ENCODE measurements at places on chromosomes 5 and 9.

GRCh38 chr5:159393854-159394274 is 63.6 kb upstream of the IL12B start:
- DNase-seq = no peak

DNA sequence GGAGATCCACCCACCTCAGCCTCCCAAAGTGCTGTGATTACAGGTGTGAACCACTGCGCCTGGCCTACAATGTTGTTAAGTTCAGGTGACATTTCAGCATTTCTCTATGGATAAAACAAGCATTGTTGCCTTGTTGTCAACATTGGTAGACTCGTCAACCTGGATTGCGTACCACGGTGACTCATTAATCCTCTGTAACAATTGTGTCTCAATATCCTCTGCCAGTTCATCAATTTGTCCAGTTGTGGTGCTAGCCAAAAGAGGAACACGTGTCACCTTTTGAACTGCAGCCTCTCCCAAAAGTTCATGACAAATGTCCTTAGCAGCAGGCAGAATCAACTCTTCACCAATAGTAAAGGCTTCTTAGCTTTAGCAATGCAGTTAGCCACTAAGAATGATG is 46.3 kb upstream of the LARP1 start:
- no peak for DNase-seq

GRCh38 chr5:149827086-149827485 is 97.0 kb downstream of the PPARGC1B start:
- no peak for DNase-seq

DNA sequence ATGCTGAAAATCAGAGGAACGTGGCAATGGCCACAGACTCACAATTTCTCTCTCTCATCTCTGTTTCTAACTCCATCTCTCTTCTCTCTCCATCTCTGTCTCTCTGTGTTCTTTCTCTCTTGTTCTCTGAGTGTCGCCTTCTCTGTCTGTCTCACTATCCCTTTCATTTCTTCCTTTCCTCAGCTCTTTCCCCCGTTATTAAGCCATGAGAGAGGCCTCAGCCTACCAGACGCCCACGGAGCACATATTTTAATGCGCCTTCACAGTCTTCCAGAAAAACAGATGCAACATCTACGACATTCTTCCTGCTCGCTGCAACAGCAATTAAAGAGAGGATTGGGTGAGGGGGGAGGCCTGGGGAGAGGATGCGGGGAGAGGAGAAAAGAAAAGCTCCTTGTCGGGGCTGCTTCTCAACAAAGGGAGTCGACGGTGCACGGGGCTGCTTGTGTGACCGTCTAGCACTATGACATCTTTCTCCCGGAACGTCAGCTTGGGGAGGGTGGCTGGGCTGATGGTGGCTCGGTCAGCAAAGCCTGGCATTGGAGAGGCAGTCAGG is 37.7 kb upstream of the NEURL1B start:
- DNase-seq = no peak

DNA sequence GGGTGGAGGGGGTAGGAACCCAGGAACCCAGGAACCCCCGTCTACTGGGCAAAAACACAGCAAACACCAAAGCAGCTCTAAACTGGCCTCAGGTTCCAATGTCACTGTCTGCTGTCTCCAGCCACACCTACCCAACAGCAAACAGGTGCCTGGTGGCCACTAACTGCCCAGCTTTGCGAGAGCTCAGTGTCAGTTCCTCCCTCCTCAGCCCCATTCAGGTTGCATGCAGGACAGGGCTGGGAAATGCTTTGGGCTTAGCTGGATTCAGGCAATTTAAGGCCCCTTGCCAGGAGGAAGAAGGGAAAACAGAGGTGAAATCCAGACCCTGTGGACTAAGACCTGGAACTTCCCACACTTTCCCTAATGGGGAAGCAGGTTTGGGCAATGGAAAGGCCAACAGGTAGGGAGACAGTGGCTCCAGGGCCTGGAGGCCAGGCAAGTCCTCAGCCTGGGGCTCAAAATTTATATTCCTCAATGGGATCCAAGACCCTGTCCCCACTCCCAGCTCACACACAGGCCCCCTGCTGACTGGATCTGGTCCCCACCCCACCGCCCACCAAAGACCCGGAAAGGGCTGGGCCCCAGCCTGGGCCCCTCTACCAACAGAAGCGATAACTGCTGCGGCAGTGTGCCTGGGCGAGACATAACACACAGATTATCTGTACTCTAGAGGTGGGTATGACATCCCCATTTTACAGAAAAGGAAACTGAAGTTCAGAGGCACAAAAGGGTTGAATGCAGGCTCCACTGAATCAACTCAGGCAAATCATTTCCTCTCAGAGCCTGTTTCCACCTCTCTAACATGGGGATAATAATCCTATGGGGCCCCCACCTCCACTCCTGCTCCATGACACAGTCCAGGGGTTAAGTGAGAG is 3.5 kb downstream of the EEIG1 start:
- DNase-seq = peak; percentile 69

- DNase-seq = no peak
Observed at GRCh38 chr9:125296843-125297372, 35.3 kb downstream of the GAPVD1 start.

DNA sequence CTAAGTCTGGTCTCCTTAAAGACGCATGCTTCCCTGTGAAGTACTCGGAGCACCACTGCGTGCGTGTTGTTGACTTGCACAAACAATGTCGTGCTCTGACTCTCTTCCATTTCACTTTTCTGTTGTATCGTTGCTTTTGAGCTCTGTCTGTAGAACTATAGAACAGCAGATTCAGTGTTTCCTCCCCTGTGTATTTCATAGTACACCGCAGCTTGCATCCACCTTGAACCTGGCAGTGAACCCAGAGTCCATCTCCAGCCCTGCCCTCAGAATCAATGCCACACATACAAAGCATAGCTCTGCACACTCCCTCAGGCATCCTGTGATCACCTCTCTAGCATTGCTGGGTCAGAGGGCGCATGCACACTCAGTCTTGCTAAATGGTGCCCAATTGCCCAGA is 37.2 kb upstream of the ADAMTS2 start:
- no peak for DNase-seq

DNA sequence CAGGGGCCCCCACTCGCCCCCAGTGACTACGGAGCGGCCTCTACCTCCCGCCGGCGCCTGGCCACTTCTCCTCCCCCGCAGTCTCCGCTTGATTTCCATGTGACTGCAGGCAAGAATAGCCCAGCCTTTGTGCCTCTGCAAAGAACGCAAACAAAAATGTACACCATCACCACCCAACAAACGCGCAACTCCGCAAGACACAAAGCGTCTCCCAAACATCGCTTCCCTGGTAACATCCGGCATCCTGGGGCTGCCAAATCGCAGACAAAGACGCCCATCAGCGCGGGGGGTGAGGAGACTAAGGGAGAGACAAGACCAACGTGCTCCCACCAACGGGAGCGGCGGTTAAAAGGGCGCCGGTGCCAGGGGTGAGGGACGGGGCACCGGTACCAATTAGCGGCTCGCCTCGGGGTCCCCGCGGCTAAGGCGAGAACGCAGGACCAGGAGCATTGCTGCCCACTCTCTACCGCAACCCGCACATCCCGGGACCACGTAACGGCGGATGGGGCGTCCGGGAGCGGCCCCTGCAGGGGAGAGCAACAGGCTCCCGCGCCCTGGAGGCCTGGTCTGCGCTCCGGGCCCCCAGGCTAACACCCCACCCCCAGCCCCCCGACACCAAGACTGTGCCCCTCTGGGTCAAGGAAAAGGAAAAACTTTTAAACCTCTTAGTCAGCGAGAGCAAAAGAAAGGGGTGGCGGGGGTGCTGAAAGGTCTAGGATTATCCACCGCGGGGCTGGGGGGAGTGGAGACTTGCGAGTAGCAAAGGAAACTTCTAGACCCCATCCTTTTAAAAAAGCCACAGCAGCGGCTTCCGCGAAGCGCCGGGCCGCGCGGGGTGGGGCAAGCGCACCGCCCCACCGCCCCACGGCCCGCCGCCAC is 885 bp downstream of the MPDZ start:
- DNase-seq = peak; percentile 44

DNA sequence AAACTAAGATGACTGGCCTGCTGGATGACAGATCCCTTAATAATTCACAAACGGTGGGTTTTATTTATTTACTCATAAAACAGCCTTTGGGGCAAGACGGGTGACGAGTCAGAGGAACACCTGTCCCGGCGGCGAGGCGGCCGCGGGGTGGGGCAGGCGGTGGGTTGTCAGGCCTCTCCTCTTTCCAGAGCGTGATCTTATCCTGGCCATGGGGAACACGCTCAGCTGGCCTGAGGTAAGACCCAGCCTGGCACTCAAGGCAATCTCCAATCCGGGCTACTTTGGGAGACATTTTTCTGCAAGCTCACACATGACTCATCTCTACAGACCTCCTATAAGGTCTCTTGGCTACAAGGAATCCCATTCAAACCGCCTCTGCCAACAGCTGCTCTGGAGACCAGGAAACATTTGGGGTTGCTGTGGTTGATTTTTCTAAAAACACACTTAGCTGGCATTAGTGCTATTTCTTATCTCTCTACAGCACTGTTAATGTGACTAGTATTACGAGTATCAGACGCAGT is 6.3 kb downstream of the RAPGEF1 start:
- DNase-seq = peak; percentile 76

GRCh38 chr5:177094224-177095087 is 7.7 kb downstream of the FGFR4 start:
- DNase-seq = no peak

DNA sequence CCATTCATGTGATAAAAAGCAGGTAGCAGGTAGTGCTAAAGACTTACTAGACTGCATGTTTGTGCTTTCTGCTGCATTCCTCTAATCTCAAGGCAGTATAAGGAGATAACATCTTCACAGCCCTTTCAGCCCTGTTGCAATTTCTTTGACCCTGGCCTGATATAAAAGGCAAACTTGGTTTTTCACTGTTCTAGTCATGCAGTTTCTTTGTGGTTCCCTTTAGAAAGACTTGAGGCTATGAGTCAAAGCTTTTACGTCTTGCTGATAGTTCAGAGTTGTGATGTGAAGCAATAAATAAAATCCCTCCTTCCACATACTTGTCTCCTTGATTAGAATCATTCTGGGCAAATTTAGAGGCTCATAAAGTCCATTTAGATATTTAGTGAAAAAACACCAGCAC is 88.6 kb upstream of the CDKN2B start:
- no peak for DNase-seq

DNA sequence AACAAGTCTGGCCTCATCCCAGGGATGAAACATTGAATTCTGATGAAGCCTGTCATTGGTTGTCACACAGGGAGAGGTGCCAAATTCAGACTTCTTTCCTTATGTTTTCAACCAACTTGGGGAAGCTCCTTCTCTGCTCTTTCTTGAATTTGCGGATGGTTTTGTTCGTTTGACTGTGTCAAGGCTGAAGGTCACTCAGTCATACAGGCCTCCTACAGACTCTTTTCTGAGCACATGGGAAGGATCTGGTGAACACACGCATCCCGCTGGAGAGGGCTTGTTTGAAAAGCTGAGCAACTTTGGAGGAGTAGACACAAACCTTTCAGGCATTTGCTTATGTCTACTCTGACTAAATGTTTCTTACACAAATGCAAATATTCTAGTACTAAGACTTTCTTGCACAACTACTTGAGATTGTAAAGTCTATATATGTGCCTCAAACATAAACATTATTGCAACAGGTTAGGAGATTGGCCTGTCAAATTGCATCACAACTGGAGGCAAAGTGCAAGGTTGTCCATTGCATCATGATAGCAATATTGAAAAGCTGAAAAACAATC is 151.5 kb upstream of the NR3C1 start:
- DNase-seq = no peak

DNA sequence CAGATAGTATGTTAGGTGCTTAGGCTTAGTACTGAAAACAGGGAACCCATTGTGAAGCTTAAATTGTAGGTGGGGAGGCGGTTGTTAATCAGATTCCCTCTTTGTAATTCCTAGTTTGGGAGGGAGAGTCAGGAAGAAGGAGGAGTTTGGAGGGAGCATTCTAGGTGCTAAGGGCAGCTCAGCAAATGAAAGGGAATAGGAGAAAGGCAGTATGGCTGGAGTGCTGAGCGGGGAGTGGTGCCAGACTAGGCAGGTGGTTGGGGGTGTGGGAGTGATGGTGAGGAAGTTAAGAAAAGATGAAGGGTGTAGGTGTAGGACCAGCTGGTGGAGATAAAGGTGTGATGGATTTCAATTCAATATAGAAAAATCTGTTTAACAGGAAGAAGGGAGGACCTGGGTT is 11.1 kb upstream of the GARNL3 start:
- no peak for DNase-seq

- no peak for DNase-seq
Observed at GRCh38 chr9:7238247-7238637, 480.5 kb downstream of the KDM4C start.

DNA sequence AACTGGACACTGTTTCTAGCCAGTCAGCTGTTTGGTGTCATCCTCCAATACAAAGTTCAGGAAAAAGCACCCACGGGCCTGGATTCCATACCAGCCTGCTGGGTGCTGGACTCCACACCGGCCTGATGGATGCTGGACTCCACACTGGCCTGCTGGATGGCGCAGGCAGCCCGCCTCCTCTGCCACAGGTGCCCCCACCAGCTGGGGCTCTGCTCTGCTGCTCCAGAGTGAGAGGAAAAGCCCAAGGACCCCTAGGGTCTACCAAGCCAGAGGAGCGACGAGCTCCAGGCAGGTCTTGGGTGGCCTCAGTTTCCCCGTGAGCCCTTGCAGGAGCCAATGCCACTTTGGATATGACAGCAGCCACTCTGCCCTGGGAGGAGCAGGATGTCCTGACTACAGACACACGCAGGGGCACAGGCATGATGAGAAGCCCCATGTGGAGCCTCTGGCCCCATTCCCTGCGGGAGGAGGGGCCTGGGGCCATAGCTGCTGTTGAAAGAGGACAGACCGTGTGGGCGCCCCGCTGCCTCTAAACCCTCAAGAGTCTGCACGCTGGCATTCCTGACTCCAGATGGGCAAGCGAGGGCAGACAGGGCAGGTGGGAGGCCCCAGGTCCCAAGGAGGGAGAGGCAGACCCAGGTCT is 141.6 kb downstream of the OLFM1 start:
- DNase-seq = no peak

DNA sequence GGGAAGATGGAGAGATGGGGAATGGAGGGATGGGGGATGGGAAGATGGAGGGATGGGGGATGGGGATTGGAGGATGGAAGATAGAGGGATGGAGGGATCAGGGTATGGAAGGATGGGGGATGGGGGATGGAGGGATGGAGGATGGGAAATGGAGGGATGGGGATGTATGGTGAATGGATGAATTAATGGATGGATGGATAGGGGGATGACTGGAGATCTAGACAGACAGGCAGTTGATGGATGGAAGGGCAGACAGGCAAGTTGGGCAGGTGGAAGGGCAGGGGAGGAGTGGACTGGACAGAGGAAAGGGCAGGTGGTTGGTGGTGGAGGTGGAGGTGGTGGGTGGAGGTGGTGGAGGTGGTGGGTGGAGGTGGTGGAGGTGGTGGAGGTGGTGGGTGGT is 167.2 kb downstream of the C9orf50 start:
- DNase-seq = no peak

GRCh38 chr9:126173401-126173800 is 153.2 kb upstream of the MVB12B start:
- DNase-seq = peak; percentile 23

GRCh38 chr5:115068239-115069086 is 101.2 kb downstream of the TRIM36 start:
- no peak for DNase-seq

- DNase-seq = no peak
Observed at GRCh38 chr5:180345186-180345585, 8.0 kb downstream of the GFPT2 start.

GRCh38 chr5:81400375-81400774 is 6.4 kb upstream of the ACOT12 start:
- no peak for DNase-seq

- no peak for DNase-seq
Observed at GRCh38 chr9:88950341-88951154, 40.7 kb upstream of the S1PR3 start.

GRCh38 chr5:159990506-159990905 is 18.4 kb upstream of the TTC1 start:
- DNase-seq = no peak

All from activated CD8-positive, alpha-beta memory T cell treated with anti-CD3 and anti-CD28 coated beads, Interleukin-2, amount 50 U/mL, for 48 hours (primary cell).